ENCODE measurements at places on chromosomes 4 and X.
A peak's percentile ranks its signal among the peaks of the same experiment; 100 is the strongest.

- DNase-seq = no peak
These were observed 10.8 kb upstream of the TMPRSS11B start for GRCh38 chr4:68256284-68256683.

DNA sequence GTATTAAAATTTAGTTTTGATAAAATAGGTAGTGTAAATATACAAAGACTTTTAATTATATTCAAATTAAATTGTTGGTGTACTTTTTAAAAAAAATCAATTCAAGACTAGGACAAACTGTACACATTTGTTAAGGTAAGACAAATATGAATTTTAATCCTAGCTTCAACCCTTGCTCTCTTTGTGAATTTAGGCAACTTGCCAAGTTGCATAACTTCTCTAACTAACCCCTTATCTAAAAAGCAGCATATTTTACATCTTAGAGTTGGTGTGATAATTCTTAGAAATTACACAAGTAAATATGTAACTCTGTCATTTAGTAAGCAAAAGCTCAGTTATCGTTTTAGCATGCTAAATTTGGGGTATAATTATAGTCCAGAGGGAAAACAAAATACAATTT lies 78.1 kb upstream of the FSTL5 start:
- no peak for DNase-seq

GRCh38 chr4:185787926-185788679 lies 23.9 kb downstream of the SORBS2 start:
- no peak for DNase-seq

GRCh38 chr4:107780665-107781064 lies 44.1 kb upstream of the SGMS2 start:
- peak; percentile 5 for DNase-seq

GRCh38 chr4:78061939-78062570 lies 4.9 kb downstream of the FRAS1 start:
- DNase-seq = no peak

DNA sequence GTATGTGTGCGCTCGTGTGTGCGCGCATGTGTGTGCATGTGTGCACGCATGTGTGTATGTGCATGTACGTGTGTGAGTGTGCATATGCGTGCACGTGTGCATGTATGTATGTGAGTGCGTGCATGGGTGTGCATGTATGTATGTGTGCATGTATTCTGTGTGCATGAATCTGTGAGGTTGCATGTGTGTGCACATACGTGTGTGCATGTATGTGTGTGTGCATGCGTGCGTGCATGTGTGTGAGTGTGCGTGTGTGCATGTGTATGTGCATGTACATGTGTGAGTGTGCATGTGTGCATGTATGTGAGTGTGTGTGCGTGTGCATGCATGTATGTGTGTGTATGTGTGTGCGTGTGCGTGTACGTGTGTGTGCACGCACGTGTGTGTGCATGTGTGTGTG lies 241.5 kb downstream of the SHOX start:
- no peak for DNase-seq

DNA sequence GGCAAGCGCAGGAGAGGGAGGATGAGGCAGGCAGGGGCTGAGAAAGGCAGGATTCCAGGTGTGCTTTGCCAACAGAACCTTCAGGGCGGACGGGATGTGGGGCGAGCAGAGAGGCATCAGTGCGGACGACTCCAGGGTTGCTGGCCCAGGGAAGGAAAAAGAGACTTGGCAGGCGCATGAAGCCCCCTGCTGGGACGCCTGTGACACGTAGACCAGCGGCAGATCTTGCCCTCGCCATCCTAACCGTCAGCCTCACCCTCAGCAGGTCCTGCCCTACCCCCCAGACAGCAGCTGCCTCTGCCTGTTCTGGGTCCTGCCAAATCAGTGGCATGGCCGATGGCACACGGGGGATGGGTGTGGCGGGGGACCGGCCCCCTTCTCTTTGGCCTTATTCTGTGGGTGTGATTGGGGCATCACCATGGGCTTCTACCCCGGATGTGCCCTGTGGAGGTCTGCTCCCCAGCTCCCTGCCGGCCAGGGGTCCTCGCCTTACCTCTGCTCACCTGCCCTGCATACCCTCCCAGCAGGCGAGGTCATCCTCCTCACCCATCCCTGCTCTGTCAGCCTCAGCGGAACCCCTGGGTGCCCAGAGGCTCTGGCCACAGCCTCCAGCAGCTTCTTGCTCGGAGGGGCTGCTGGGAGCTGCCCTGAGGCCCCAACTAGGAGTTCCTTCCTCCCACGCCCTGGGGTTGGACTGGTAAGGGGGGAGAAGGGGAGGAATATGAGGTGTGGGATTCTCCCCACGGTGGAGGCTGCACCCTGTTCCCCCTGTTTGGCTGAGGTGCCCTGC lies 2.9 kb upstream of the SH3BP2 start:
- no peak for DNase-seq

GRCh38 chr4:102518703-102519131 lies 17.6 kb downstream of the NFKB1 start:
- peak; percentile 72 for DNase-seq

GRCh38 chrX:107135049-107135964 lies 16.7 kb upstream of the RBM41 start:
- peak; percentile 7 for DNase-seq

GRCh38 chr4:26462874-26463273 lies 27.4 kb downstream of the CCKAR start:
- DNase-seq = no peak

DNA sequence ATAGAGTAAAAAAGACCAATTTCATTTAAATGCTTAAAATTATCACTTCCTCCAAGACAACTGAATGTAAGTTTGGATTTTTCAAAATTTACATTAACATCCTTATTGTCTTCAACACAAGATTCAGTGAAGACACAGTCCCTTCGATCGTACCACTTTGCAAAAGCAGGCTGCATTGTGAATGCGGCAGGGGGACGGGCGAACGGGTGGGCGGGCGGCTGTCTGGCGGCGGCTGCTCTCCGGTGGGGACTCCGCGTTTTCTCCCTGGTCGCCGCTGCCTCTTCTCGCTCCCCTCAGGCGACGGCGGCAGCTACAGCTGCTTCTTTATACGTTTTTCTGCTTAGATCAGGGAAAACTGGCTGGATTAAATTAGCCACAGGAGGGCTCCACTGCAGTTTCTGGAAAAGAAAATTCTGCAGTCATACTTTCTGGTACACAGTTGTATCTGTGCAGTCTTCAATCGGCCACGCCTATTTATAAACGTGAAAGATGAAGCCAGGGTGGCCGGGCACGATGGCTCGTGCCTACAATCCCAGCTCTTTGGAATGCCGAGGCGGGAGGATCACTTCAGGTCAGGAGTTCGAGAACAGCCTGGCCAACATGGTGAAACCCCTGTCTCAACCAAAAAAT lies 33.9 kb upstream of the HPF1 start:
- peak; percentile 13 for DNase-seq

- no peak for DNase-seq
These were observed 5.4 kb upstream of the XPNPEP2 start for GRCh38 chrX:129733335-129733734.

DNA sequence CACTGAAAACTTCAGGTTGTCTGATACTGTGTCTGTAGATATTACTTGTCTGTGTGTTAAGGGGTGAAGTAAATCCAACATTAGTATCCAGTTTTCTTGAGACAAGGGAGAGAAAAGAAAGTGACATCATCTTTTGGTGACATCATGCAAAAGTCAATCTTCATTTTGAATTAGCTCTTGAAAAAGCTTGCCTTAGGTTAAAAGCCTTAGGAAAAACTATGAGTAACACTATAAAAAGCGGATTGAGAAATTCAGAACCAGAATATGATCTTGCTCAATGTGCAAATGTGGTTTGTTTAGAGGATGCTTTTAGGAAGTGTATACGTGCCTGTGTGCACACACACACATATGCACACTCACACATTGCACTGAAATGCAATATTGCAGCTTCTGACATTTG lies 345.8 kb upstream of the CASK start:
- no peak for DNase-seq

- no peak for DNase-seq
These were observed 50.2 kb downstream of the ING2 start for GRCh38 chr4:183554878-183555585.
